Mesendoderm (in vitro differentiated cells): ENCODE measurements at places on chromosomes 7 and 10.

- H3K4me1 ChIP-seq: no peaks in the 10 kb centered on the region
- no peak overlapping the region for H3K4me3 ChIP-seq
- no peak overlapping the region for H3K27ac ChIP-seq
- peaks cover 5% of the 10 kb centered on the region for H3K36me3 ChIP-seq
- no peaks in the 10 kb centered on the region for H3K27me3 ChIP-seq
- DNase-seq: no peak
Observed at GRCh38 chr10:12103802-12104201, 25.7 kb upstream of the SEC61A2 start.

GRCh38 chr7:40551685-40552576 lies 417.1 kb downstream of the SUGCT start:
- no peaks in the 10 kb centered on the region for H3K4me1 ChIP-seq
- no peak overlapping the region for H3K27ac ChIP-seq
- H3K4me3 ChIP-seq: no peak overlapping the region
- H3K36me3 ChIP-seq: no peaks in the 10 kb centered on the region
- H3K27me3 ChIP-seq: no peaks in the 10 kb centered on the region

DNA sequence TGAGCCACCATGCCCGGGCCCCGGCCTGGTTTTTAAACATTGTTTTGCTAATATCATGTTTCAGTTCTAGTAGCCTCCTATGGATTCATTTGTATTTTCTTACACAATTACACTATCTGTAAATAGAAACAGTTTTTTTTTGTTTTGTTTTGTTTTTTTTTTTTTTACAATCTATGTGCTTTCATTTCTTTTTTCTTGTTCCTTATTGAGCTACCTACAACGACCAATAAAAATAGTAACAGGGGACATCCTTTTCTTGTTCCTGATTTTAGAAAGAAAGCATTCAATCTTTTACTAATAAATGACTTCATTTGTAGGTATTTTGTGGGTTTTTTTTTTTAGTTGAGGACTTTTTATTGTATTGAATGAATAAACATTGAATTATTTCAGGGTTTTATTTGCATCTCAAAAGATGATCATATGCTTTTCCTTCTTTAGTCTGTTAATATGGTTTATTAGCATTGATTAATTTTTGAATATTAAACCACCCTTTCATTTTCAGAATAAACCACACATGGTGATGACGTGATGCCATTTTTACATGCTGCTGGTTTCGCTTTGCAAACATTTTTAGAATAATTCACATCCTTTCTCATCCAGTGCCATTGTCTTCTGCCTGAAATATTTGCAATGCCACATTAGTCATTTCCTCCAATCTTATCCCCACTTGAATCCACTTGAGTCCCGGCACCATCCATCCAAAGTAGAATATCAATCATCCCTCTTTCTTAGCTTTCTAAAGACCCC lies 18.1 kb upstream of the AKR1E2 start:
- H3K4me1 ChIP-seq: no peaks in the 10 kb centered on the region
- no peaks in the 10 kb centered on the region for H3K27me3 ChIP-seq
- no peak overlapping the region for H3K4me3 ChIP-seq
- no peak overlapping the region for H3K27ac ChIP-seq

DNA sequence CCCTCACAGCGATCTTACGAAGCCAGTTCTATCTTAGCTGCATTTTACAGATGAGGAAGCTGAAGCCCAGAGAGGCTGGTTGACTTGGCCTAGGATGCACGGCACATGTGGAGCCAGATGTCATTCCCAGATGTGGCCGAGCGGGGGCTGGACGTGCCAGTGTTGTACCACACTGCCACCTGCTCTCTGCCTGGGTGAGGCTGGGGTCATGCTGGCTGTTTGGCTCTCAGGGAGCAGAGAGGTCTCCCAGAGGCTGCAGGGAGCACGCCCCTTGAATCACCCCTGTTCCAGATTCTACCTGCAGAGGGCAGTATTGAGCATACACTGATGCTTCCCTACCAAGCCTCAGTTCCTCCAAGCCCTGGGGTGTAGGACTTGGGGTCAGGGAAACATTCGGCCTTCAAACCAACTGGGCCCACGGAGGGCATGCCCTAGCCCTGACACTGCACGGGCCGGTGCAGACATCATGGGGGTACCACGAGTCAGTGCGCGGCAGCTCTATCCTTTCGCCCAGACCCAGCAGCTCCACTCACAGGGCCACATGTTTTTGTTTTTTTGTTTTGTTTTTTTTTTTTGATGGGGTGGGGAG lies 3.8 kb upstream of the GTF2IRD1 start:
- peaks cover 2% of the 10 kb centered on the region for H3K4me1 ChIP-seq
- H3K27ac ChIP-seq: no peak overlapping the region
- H3K4me3 ChIP-seq: no peak overlapping the region
- H3K36me3 ChIP-seq: no peaks in the 10 kb centered on the region
- H3K27me3 ChIP-seq: no peaks in the 10 kb centered on the region

- peaks cover 3% of the 10 kb centered on the region for H3K4me1 ChIP-seq
- no peak for DNase-seq
- no peaks in the 10 kb centered on the region for H3K36me3 ChIP-seq
- no peaks in the 10 kb centered on the region for H3K27me3 ChIP-seq
- no peak overlapping the region for H3K27ac ChIP-seq
Observed at GRCh38 chr7:2512713-2513112, 6.9 kb upstream of the LFNG start.

DNA sequence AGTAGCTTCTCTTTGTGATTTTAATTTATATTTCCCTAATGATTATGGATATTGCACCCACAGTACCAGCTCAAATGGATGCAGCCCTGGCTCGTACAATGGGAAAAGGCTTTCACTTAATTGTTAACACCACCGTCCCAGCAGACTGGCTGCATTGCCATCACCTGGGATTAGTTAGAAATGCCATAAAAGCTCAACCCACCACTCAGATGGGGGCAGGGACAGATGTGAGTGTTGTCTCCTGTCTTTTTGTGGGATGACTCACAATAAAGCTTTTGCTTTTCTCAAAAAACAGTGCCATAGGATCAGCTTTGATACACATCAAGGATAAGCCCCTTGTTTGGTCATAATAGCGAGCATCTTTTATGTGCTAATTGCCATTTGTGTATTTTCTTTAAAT lies 729.1 kb downstream of the TNS3 start:
- no peaks in the 10 kb centered on the region for H3K27me3 ChIP-seq
- H3K27ac ChIP-seq: no peak overlapping the region

- DNase-seq: no peak
- no peaks in the 10 kb centered on the region for H3K4me1 ChIP-seq
- H3K27me3 ChIP-seq: no peaks in the 10 kb centered on the region
Observed at GRCh38 chr7:5481241-5482019, 57.8 kb upstream of the TNRC18 start.

DNA sequence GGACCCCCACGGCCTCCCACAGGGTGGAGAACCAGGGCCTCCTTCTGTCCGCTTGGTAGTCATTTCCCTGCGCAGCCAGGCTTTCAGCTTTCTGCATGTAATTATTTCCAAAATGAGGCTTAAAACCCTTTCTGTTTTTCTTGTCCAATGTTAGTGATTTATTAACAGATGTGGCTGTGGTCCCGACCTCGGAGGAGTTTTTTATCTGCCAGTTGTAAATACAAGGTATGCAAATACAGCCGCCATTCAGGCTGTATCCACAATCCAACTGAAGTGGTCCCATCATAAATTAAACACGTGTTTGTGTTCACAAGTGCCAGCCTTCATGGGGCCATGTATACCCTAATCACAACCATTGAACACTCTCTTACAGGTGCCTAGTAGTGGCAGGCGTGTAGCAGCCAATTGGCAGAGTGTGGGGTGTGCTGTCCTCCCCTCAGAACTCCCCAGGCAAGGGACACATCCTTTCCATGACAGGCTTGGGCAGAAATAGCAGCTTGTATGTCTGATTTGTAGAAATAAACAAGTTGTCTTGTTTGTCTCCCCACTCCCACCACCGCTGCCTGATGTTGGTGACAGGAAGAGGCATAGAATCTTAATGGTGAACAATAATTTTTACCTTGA lies 251.3 kb upstream of the MKI67 start:
- H3K36me3 ChIP-seq: no peaks in the 10 kb centered on the region
- DNase-seq: no peak
- no peak overlapping the region for H3K27ac ChIP-seq
- no peaks in the 10 kb centered on the region for H3K4me1 ChIP-seq
- no peak overlapping the region for H3K4me3 ChIP-seq

GRCh38 chr7:75987026-75987804 lies 7.2 kb downstream of the TMEM120A start:
- H3K36me3 ChIP-seq: peaks cover 5% of the 10 kb centered on the region
- DNase-seq: no peak
- H3K4me3 ChIP-seq: no peak overlapping the region
- H3K27me3 ChIP-seq: no peaks in the 10 kb centered on the region

DNA sequence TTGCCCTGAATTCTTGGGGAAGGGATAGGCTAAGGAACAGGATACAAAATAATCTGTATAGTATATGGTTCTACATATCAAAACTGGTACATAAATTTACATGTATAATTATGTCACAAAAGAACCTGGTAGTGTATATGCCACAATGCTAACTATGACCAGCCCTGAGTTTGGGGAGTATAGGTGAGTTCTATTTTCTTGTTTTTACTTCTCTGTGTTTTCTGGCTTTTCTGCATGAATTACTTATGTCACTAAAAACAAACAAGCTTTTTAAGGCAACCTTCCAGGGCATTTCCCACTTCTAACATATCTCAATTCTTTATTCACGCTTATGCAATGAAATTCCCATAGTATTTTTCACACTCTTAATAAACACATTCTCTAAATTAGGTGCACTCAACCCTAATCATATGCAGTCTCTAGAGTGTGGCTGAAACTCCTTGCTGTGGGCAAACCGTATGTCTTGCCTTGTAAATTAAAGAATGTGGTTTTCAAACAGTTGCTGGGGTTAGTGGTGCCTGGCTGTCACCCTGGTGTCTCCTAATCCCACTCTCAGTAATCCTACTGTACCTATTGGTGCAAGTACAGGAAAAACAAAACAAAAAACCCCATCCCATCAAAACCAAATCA lies 14.0 kb upstream of the INSIG1 start:
- no peaks in the 10 kb centered on the region for H3K36me3 ChIP-seq
- H3K4me3 ChIP-seq: no peak overlapping the region
- no peak overlapping the region for H3K27ac ChIP-seq
- H3K27me3 ChIP-seq: no peaks in the 10 kb centered on the region
- DNase-seq: no peak

DNA sequence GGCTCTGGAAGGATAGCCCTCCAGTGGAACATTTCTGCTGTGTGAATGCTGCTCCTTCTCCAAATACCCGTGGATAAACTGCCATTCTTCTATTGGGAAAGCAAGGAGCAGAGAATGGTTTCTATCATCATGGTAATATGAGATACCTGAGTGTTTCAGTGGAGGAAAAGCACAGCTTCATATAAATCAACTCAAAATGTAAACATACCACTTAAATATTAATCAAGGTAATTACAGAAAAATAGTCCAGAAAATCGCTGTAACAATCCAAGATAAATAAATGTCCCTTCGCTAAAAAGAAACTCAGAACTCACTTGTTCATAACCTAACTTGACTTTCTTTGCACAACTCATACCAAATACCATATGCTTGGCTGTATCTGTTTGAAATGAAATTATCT lies 635.8 kb downstream of the PARD3 start:
- H3K27me3 ChIP-seq: no peaks in the 10 kb centered on the region
- DNase-seq: no peak
- no peak overlapping the region for H3K27ac ChIP-seq
- H3K36me3 ChIP-seq: no peaks in the 10 kb centered on the region

- H3K27me3 ChIP-seq: no peaks in the 10 kb centered on the region
- DNase-seq: no peak
- H3K4me1 ChIP-seq: no peaks in the 10 kb centered on the region
Observed at GRCh38 chr7:85205754-85206153, 18.9 kb upstream of the SEMA3D start.

DNA sequence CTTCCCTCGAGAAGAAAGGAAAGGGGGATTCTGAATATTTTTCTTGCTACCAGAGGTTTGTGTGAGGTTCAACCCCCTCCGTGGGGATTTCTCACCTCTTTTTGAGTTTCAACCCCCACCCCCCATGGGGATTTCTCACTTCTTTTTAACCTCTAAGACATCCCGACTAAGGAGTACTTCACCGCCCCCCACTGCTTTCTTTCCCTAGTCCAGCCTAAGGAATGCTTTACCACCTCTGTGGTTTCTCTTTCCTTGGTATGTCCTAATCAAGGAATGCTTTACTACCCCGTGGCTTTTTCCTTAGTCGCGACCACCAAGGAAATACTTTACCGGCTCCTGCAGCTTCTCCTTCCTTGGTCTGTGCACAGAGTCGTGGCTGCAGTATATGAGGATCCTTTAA lies 149.4 kb downstream of the LYZL1 start:
- DNase-seq: peak; percentile 54
- H3K36me3 ChIP-seq: no peaks in the 10 kb centered on the region
- H3K27ac ChIP-seq: no peak overlapping the region
- H3K4me3 ChIP-seq: no peak overlapping the region

DNA sequence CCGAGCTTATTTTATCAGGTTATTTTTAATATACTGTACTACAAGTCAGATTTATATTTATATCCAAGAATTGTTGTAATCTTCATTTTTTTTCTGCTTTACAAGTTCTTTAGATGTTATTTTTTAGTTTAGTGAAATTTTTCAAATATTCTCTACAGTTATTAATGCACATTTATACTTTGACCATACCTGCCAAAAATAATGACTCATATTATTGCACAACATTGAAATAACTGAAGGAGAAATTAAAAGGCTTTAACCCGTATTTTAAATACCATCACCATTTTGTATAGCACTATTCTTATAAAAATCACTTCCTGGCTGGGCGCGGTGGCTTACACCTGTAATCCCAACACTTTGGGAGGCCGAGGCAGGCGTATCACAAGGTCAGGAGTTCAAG lies 278.5 kb downstream of the BICC1 start:
- no peak overlapping the region for H3K27ac ChIP-seq
- no peak for DNase-seq
- no peak overlapping the region for H3K4me3 ChIP-seq

GRCh38 chr10:22321156-22321923 lies 441 bp downstream of the BMI1 start:
- H3K4me3 ChIP-seq: peak overlapping the region; percentile 50
- H3K4me1 ChIP-seq: peaks cover 5% of the 10 kb centered on the region
- H3K36me3 ChIP-seq: no peaks in the 10 kb centered on the region
- DNase-seq: peak; percentile 83
- no peak overlapping the region for H3K27ac ChIP-seq

- H3K4me3 ChIP-seq: no peak overlapping the region
- no peaks in the 10 kb centered on the region for H3K27me3 ChIP-seq
- H3K36me3 ChIP-seq: no peaks in the 10 kb centered on the region
Observed at GRCh38 chr10:37957841-37958240, 18.6 kb downstream of the ZNF25 start.

- H3K4me1 ChIP-seq: no peaks in the 10 kb centered on the region
- H3K4me3 ChIP-seq: no peak overlapping the region
- no peaks in the 10 kb centered on the region for H3K27me3 ChIP-seq
- no peak for DNase-seq
Observed at GRCh38 chr10:132740588-132740987, 45.4 kb downstream of the NKX6-2 start.

GRCh38 chr10:34916314-34916713 lies 101.2 kb upstream of the PARD3 start:
- H3K27me3 ChIP-seq: no peaks in the 10 kb centered on the region
- H3K36me3 ChIP-seq: no peaks in the 10 kb centered on the region
- DNase-seq: no peak
- H3K27ac ChIP-seq: no peak overlapping the region
- no peak overlapping the region for H3K4me3 ChIP-seq
- no peaks in the 10 kb centered on the region for H3K4me1 ChIP-seq
